ENCODE measurements at places on chromosomes 5 and 9.
A peak's percentile ranks its signal among the peaks of the same experiment; 100 is the strongest.

- no peak for DNase-seq
Measured at GRCh38 chr5:158054223-158055110, 195.5 kb upstream of the CLINT1 start.

- peak; percentile 30 for DNase-seq
Measured at GRCh38 chr5:136028782-136029742, at the start of gene TGFBI. TGFBI (plus strand) TSS chr5:136028988; CDS start chr5:136029056, 68 bp downstream.

DNA sequence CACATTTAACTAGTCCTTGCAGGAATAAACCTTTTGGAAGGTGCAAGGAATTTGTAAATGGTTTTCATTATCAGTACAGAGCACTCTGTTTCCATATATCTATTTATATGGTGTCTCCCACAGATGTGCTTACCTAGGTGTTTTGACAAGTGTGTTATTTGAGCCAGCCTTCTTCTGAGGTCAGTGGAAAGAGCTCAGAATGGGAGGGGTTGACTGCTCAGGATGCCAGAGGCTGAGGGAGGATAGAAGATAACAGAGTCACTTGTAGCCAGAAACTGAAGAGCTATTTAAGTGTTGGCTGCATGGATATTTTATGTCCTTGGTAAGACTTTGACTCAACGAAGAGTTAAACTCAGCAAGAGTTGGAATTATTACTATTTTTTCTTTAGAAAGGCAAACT lies 5.0 kb downstream of the CMYA5 start:
- no peak for DNase-seq

DNA sequence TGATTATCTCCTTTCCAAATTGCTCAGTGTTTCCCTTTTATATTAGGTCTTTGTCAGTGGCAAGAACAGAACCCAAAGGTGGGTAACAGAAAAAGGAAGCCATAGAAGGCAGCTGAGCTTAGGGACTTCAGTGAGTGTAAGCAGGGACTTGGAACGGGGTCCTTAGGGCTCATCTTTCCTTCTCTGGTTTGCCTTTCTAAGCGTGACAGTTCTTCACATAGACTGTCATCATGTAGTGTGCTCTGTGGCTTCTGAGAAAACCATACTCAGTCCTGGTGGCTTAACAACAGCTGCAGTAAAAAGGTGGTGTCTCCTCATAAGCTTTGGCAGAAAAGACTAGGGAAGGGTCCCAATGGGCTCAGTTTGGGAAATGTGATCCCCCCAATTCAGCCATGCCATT lies 108.8 kb downstream of the SLC12A2 start:
- DNase-seq = no peak
